Activated CD8-positive, alpha-beta T cell treated with anti-CD3 and anti-CD28 coated beads, Interleukin-2, amount 10 ng/mL, durations not matched to agents 7 days and 5 days (primary cell): ENCODE measurements at places on chromosomes 3 and 15. TPM values are rescaled to one million over a fixed set of nuclear protein-coding genes. Genes with fewer than 3 reads are reported as not detected.

DNA sequence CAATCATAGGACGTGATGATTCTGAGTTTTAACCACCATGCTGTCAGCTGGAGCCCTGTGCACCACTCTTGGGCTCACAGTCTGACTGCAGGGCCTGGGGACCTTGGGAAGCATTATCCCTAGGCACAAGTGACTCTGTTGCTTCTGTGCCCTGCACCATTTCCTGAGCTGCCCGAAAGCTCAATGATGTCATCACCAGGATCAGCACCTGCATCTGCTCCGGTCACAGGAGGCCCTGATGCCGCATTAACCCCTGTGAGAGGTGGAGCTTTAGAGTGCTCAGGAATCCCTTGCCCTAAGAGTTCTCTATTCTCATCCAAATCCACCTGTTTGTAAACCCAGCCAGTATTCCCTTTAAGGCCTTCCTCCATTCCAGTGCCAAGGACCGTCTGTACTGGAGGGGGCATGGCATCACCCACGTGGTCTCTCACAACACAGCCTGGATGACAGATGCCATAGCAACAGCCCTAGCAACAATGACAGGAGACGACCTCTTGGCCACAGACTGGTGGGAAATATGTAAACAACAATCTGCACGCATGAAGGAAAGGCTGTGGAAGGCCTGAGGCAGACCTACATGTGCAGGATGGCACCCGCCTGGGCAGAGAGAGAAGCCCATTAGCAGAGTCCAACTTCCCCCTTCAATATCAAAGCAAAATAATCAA, 37.9 kb downstream of the NTRK3 start:
- DNase-seq = no peak

DNA sequence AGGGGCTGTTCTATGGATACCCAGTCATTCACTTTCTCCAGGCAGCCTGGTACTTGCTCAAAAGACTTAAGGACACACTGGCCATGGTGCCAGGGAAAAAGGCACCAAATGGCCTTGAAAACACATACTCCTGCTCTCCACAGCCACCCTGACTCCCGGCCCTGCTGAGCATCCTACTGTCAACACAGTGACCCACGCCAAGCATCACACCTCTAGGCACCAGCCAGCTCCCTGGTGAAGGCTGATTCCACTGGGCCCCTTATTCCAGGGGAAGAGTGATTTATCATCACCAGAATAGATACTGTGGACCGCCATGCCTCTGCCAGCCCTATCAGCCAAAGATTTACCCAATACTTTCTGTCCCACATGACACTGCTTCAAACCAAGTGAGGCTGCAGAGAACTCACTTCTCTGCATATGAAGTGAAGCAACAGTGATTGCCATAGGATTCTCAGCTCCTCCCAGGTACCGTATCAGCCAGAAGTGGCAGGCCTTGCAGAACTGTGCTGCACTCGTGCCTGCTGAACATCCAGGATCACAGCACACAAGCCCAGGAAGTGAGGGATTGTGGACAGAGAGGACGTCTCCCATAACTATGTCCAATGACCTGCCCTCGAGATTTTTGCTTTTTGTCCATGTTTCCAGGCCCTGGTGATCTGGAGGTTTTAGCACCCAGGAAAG, 63.7 kb downstream of the WHAMM start:
- DNase-seq = no peak

Gene TGFBR2
- total RNA-seq = 62.7 TPM

Gene ZIC1
- not detected for total RNA-seq

Gene FBXW12
- total RNA-seq = not detected

Gene CFAP161
- total RNA-seq = not detected

Gene DIS3L
- 23.6 TPM for total RNA-seq
